ENCODE measurements at places on chromosomes 16 and 17.

GRCh38 chr16:21950782-21951521 is 2.2 kb upstream of the UQCRC2 start:
- no peak for DNase-seq

GRCh38 chr17:45784741-45785479 is 790 bp downstream of the CRHR1 start:
- no peak for DNase-seq

DNA sequence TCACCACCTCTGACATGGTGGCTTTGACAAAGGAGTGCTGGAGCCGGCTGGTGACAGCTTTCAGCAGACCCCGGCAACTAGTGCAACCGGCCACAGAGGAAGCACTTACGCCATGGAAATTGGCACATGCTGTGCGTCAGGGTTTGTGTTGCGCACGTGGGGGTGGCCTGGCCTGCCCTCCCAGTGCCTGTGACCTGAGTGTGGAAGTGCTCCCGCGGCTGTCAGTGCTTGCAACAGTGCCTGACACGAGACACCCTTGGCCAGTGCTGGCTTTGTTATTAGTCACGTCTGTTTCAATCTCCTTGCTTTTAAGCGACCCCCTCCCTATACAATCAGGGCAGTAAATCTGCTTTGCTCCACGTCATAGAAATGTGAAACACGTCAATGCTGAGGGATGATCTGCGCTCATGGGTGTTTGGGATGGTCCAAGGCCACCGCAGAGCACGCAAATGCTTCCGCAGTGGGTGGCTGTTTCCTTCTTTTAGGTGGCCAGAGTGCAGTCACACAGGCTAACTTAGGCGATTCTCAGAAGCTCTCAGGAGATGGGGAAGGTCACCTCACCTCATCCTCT is 64.3 kb downstream of the PGS1 start:
- peak; percentile 42 for DNase-seq

DNA sequence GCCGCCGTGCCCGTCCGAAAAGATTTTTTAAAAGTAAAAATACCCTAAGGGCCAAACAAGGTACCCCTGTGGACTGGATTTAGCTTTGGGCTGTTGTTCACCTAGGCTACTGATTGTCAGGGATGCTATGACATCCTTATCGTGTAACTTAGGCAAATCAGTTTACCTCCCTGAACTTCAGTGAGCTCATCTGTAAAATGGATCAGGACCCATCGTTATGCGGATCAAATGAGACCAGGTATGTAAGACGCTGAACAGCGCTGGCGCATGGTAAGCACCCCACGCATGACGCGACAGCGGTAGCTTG is 658 bp upstream of the ZNF771 start:
- DNase-seq = no peak

GRCh38 chr17:61492759-61493526 is 40.7 kb downstream of the TBX4 start:
- no peak for DNase-seq

- no peak for DNase-seq
Observed at GRCh38 chr16:73279451-73279850, 231.5 kb upstream of the ZFHX3 start.
